ENCODE measurements at places on chromosomes 4 and X.

GRCh38 chr4:38529189-38530115, 134.5 kb upstream of the KLF3 start:
- DNase-seq = no peak

- no peak for DNase-seq
Measured at GRCh38 chrX:103910430-103910829, 52.0 kb upstream of the TMSB15B start.

GRCh38 chr4:139664442-139664841, 1.2 kb upstream of the MGST2 start:
- DNase-seq = no peak

DNA sequence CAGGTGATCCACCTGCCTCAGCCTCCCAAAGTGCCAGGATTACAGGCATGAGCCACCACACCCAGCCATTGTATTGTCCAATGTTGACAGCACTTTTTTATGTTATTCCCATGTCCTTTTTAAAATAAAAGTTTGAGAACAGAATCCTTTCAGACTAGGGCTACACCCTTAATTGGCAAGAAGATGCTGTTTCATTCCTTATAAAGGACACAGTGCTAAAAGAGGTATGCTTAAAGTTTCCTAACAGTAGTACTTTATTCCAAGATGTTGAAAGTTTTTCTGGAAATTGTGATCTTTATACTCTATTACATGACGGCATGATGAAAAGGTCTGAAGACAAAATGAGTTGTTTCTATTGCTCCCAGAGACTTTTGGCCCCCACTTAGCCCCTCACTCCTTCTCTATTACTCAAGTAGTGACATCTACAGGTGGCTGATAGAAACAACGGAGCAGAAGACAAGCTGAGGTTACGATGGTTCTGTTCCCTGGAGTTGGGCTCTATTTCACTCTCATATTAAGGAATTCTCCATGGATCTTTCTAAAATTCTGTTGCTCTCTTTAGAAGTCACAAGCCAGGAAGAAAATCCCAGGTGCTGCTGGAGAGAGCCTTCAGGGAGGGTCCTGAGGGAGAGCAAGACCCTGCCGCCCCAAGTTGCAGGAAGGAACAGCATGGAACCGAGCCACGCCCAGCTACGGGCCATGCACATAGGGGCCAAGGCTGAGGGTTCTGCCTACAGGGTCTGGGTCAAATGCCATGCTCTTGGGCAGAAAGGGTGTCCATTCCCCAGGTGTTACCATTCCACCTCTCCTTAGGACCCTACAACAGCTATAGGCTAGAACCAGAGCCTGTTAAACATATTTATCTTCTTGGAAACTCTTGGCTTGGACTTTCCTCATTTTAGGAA, 22.8 kb downstream of the RPL9 start:
- no peak for DNase-seq

- DNase-seq = peak; percentile 92
Measured at GRCh38 chr4:128810871-128811570, 1.5 kb downstream of the JADE1 start.

DNA sequence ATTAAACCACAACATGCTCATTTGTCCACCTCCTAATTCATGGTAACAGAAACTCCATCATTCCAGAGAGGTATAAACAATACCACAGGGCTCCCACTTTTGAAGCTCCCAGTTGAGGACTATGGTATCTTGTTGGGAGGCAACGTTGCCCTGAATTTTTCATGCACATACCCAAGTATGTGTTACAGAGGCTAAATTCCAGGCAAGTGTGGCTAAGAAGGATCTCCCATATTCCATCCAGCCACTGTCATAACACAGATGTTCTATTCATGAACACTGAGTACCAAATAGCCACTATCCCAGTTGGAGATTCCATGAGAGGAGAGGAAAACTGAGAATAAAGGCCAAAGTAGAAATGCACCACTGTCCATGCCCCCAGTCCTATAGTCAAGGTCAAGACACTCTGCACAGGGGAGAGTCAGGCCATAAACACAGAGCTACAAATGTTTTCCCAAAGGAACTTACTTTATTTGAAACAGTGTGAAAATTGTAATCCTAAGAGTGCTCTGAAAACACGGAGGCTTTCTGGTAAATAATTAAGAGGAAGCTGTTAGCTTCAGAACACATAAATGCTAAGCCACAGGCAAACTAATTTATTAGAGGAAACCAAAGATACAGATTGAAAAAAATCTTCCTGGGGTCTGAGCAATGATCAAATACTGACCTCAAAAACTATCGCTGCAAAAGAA, 42.4 kb upstream of the TMPRSS11B start:
- DNase-seq = no peak

DNA sequence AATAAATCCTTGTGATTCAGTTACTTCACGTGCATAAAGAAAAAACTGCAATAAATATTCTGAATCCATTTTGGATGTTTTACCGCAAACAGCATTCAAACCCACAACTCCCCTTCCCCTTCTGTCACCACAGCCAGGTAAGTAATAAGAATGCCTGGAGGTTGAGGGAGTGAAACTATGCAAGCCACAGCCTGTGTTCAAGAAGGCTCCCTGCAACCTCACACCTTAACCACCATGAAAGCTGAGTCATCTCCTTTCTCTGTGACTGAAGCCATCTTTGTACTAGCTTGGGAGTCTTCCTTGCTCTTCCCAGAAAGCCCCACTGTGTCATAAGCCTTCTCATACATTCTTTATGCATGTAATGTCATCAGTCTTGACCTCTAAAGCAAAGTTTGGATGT, 297.0 kb upstream of the PUDP start:
- no peak for DNase-seq

DNA sequence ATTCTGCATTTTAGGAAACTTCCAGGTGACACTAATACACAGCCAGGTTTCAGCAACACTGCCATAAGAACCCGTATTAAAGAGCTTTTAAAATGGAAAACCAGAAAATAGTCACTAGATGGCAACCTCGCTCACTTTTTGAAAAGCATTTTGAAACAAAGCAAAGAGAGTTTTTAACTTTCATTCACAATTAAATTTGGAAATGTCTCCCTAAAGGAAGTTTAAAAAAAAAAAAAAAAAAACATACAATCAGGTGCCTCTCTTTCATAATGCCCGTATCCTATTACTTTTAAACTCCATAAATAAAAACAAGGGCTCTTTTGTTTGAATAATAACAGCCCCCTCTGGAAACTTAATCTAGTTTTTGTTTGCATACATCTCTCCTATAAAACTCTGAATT, 20.3 kb downstream of the MEPE start:
- peak; percentile 56 for DNase-seq

GRCh38 chr4:139557556-139558110, 1.6 kb upstream of the SETD7 start:
- DNase-seq = no peak

- no peak for DNase-seq
Measured at GRCh38 chrX:22041907-22042530, 9.9 kb downstream of the PHEX start.

DNA sequence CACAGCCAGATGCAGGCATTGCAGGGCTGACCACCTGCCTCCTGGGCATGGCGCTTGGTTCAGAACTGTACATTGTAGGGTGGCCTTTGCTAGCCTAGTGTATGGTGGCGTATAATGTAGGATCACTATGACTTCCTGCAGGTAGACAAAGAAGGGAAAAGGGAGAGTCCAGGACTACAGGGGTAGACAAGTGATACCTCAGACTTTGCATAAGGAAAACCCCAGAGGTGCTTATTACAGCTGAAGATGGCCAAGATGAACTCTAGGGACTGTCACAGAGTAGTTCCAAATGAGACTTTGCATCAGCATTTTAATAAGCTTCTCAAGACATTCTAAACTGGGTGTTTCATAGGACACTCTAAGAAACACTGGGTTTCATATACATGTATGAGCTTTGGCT, 116.4 kb upstream of the PUDP start:
- no peak for DNase-seq

DNA sequence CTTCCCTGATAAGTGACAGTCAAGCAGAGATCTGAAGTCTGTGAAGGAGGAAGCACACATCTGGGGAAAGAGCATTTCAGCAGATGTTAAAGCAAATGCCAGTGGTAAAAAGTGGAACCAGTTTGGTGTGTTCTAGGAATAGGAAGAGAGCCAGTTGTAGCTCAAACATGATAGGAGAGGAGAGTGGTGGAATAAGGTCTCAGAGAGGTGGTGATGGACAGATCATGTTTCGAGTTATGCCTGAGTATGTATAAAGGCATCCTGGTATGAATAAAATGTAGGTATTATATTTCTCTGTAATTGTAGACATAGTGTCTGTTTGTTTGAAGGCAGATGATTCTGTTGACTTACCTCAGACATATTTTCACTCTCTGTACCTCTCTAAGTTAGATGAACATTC, 89.1 kb downstream of the LARP7 start:
- no peak for DNase-seq

DNA sequence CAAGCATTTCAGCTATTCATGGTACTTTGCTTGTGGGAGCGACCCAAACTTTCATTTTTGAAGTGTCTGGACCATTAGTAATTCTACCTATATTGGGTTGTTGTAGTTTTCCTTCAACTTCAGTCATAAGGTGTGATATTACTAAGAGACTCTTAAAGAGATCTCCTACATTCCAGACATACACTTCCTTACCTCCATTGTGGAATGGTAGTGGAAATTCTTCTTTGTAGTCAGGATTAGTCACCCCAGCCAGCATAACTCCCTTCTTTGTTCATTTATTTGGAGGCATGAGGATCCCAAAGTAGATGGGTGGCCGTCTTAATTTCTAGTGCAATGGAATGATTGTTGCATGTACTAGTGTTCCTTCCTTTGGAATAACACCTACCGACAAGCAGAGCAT, 991.4 kb downstream of the ARAP2 start:
- no peak for DNase-seq

- DNase-seq = no peak
Measured at GRCh38 chr4:143253166-143253565, 68.4 kb downstream of the USP38 start.

GRCh38 chr4:89142691-89143669, 31.6 kb downstream of the TIGD2 start:
- no peak for DNase-seq

GRCh38 chr4:140103676-140104075, 50.3 kb downstream of the MAML3 start:
- DNase-seq = peak; percentile 71

DNA sequence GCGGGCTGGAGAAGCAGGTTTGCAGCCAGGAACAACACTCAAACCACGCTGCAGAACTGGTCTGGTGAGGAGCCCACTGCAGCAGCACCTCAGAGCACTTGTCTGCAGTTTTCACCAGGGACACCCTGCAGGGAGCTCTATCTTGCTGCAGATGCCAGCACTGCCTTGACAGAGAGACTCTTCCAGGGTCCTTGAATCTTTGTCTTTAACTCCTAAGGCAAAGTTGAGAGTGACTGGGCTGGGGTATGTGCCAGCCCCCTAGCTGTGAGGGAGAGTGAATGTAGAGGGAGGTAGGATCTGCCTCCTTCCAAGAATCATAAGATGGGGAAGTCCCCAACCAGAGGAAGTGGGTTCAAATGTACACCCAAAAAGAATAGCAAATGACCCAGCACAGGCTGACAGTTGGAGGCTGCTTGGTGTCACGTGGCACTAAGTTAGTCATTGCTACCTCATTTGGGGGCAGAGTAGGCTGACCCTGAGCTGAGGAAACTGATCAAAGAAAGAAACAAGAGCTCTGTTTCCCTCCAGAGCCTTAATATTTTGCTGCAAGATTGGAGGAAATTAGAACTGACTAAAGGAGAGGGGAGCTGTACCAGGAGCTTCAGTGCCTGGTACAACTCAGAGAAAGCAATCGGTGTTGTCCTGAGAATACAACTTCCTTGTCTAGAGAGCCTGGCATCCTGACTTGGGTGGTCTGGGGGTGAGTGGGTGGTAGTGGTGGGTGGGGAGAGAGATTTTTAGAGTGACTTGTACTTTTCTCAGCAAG, 28.2 kb upstream of the HUWE1 start:
- DNase-seq = no peak

DNA sequence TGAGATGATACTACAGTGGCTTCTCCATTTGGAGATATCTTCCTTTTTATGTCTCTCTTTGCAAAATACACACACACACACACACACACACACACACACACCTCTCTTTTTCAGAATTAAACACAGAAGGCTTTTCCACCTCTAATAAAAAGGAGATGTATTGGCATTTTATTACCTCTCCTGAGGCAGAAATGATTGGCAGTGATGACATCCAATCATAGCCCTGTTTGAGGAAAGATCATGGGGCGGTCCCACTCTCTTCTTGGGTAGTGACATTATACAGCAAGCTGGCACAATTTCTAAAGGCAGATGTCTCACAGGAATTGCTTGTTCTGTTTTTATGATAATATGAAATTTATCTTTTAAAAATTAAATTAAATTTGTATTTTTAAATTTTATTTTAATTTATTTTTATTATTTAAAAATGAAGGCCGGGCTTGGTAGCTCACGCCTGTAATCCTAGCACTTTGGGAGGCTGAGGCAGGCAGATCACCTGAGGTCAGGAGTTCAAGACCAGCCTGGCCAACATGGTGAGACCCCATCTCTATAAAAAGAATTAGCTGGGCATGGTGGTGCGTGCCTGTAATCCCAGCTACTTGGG, 15.6 kb downstream of the CHRNA9 start:
- no peak for DNase-seq

DNA sequence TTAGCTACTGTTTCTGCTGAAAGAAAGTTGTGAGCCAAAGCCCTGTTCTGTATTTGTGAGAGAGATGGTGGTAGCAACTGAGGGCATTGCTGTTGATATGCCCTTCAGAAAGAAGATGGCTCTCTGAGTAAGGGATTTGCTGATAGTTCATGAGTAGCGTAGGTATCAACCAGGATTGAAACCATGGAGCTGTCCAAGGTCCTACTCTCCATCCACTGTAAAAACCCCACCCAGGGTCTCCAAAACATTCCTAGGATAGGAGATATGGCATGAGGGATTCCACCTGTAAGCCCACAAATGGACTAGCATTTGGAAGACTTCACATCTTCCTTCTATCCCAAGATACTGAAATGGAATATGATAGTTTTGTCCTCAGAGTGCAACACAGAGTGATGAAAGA, 277.1 kb upstream of the PRKX start:
- no peak for DNase-seq

GRCh38 chrX:110671068-110671803, 124.4 kb downstream of the CHRDL1 start:
- no peak for DNase-seq

GRCh38 chrX:24838629-24839028, 144.9 kb downstream of the POLA1 start:
- peak; percentile 10 for DNase-seq

- DNase-seq = no peak
Measured at GRCh38 chr4:184893801-184894571, 68.2 kb upstream of the ACSL1 start.

GRCh38 chrX:66050140-66050569, 10.3 kb upstream of the VSIG4 start:
- no peak for DNase-seq

GRCh38 chr4:177191586-177191985, 118.1 kb upstream of the NEIL3 start:
- no peak for DNase-seq

GRCh38 chrX:10831716-10832502, 211.5 kb upstream of the MID1 start:
- no peak for DNase-seq

GRCh38 chrX:103756736-103757135, 19.9 kb upstream of the PLP1 start:
- no peak for DNase-seq

Data from fibroblast of skin of abdomen (primary cell).